NCI-H460 (cell line): ENCODE measurements at places on chromosomes 3 and 15. TPM values are rescaled to one million over a fixed set of nuclear protein-coding genes. Genes with fewer than 3 reads are reported as not detected.

SH3GL3 gene
- 0.37 TPM in 1 of 2 replicates, not detected in the other for total RNA-seq

SLC28A1 gene
- not detected in 2 replicates for total RNA-seq

SH2D7 gene
- total RNA-seq = not detected in 2 replicates

KCNAB1 gene
- total RNA-seq = not detected in 2 replicates

PIK3R4 gene
- total RNA-seq = 22.8 and 29.2 TPM in 2 replicates

DUOXA2 gene
- not detected in 2 replicates for total RNA-seq

DNA sequence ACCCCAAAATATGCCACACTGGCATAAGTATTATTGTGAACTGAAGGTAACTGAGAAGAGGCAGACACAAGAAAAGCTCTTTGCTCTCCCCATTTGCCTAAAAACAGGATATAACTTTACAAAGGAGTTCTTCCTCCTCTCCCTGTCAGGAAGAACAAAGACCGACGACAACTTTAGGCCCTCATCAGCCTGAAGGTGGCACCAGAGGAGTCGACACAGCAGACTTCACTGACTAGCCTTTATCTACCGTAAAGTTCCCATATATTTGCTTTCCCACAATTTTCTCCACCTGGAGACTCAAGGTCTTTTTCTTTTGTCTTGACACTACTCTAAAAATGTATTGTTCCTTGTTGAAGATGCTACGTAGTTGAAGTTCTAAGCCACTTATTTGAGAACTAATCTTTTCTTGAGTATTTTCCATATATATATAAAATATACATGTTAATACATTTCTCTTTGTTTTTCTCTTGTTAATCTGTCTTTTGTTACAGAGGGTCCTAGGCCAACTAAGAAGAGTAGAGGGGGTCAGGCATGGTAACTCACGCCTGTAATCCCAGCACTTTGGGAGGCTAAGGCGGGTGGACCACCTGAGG, 16.2 kb upstream of the XIRP1 start:
- DNase-seq = peak; percentile 49

- DNase-seq = no peak
Measured at GRCh38 chr3:57770009-57770827, 14.1 kb downstream of the SLMAP start.

- DNase-seq = no peak
Measured at GRCh38 chr15:64739577-64740143, 35.7 kb downstream of the RBPMS2 start.

DNA sequence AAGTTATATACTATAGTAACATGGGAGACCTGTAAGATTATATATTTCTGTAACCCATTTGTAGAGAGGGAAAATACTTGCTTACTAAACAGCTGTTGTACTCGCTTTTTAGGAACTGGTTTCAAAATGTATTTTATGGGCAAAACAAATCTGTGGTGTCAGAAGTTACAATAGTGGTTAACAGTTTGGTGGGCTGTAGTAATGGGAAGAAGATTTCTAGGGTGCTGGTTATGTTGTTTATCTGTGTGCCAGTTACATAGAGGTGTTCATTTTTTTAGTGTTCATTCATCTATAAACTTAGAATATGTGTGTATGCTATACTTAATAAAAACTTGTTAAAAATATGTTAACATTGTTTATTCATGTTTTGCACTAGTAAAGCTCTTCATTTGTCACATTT, 42.1 kb downstream of the RNF111 start:
- DNase-seq = no peak

DNA sequence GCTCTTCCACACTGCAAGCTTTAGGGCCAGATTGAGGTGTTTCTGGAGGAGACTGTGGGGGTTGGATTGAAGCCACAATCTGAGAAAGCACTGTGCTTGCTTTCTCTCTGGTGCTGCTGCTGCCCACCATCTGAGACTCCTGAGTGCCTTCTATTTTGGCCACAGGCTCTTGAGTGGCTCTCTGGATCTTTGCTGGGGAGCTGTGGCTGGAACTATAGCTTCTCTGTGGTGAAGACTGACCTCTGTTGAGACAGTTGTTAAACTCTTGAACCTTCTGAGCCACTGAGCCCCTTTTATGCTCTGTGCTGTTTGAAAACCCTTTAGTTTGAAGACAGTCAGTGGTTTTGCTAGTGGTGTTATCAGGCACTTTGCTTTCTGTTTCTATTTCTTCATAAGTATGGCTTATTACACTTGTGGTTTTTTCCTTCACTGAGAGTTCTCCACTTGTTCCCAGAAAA, 108.7 kb upstream of the TSPAN3 start:
- DNase-seq = no peak

DNA sequence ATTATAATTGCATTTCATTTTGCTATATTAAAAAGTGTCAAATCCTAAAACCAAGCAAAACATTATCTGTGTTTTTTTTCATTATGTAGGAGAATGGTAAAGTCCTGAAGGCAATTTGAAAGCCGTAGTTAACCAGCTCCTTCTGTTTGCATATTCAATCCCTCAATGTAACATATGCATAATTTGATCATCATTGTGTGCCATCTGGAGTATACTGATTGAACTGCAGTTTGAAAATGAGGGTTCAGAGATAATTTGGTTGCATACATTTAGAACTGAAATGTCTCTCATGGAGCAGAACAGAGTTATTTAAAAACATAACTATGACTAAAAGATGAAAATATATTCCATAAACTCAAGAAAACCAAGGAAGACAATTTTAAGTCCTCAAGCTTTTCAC, 518.6 kb downstream of the GBE1 start:
- peak; percentile 11 for DNase-seq

DNA sequence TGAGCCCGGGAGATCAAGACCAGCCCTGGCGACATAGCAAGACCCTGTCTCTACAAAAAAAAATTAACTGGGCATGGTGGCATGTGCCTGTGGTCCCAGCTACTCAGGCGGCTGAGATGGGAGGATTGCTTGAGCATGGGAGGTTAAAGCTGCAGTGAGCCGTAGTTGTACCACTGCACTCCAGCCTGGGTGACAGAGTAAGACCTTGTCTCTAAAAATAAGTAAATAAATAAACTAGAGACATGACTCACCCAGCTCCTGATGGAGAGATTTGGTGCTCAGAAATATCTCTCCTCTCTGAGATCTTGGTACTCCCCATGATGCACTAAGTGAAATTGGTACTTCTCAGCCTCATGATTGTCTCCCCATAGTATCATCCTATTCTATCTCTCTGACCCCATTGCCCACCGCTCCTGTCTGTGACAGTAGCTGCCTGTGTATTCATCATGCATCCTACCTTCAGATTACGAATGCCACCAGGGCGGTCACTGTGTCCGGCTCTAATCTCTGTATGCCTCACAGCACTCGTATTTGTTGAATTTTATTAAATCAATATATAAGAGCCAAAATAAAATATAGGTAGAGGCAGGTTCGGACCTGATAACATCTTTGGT, 50.9 kb downstream of the ABHD2 start:
- no peak for DNase-seq

- DNase-seq = no peak
Measured at GRCh38 chr15:55289011-55289745, 435 bp downstream of the RAB27A start.

GRCh38 chr3:53531749-53532148, 37.3 kb downstream of the CACNA1D start:
- DNase-seq = no peak
